ENCODE measurements at places on chromosomes 5 and 9. TPM values are rescaled to one million over a fixed set of nuclear protein-coding genes. Genes with fewer than 3 reads are reported as not detected.

- no peak for DNase-seq
Measured at GRCh38 chr9:16203729-16204573, 651.1 kb downstream of the CCDC171 start.

- no peak for DNase-seq
Measured at GRCh38 chr9:83936523-83936922, 15.3 kb upstream of the KIF27 start.

- no peak for DNase-seq
Measured at GRCh38 chr9:132369421-132369820, 14.6 kb upstream of the SETX start.

C5 gene
- total RNA-seq = 0.31 TPM

CCDC180 gene
- 7.1 TPM for total RNA-seq

- no peak for DNase-seq
Measured at GRCh38 chr5:10984021-10984715, 223.1 kb upstream of the DAP start.

HSD17B3 gene
- not detected for total RNA-seq

DNA sequence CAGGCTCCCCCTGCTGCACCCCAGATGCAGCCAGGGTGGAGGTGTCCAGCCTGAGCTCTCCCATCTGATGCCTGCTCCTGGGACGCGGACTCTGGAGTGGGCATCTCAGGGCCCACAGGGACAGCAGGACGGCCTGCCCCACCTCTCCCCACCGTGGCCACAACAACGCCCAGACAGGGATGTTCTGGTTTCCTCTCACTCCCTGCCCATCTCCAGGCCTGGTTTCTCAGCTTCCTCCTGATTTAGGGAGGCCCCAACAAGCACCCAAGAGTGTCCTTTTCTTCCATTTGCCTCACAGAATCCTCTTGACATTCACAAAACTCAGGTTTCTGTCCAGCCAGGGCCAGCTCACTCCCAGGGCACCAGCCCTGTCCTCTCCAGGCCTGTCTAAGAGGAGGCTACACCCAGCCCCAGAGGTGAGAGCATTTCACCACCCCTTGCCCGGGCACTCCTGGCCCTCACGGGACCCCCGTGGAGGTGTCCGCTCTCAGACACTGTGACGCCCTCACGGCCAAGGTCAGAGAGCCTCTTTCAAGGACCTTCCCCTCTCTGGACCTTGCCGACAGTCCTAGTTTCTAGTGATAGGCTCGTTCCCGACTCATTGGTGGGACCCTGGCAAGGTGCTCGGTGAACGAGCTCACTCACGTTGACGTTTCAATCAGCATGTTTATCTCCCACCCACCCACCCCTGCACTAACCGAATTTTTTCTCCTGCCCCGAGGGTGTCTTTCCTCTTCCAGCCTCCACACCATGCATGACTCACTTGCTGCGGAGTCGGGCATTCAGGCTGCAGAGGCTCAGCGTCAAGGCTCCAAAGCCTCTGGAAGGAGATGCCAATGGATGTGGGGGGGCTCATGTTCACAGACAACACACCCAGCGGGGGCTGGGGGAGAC is 62.0 kb upstream of the UNC5A start:
- DNase-seq = no peak

GRCh38 chr5:125251703-125252102 is 505.3 kb upstream of the ZNF608 start:
- no peak for DNase-seq

DNA sequence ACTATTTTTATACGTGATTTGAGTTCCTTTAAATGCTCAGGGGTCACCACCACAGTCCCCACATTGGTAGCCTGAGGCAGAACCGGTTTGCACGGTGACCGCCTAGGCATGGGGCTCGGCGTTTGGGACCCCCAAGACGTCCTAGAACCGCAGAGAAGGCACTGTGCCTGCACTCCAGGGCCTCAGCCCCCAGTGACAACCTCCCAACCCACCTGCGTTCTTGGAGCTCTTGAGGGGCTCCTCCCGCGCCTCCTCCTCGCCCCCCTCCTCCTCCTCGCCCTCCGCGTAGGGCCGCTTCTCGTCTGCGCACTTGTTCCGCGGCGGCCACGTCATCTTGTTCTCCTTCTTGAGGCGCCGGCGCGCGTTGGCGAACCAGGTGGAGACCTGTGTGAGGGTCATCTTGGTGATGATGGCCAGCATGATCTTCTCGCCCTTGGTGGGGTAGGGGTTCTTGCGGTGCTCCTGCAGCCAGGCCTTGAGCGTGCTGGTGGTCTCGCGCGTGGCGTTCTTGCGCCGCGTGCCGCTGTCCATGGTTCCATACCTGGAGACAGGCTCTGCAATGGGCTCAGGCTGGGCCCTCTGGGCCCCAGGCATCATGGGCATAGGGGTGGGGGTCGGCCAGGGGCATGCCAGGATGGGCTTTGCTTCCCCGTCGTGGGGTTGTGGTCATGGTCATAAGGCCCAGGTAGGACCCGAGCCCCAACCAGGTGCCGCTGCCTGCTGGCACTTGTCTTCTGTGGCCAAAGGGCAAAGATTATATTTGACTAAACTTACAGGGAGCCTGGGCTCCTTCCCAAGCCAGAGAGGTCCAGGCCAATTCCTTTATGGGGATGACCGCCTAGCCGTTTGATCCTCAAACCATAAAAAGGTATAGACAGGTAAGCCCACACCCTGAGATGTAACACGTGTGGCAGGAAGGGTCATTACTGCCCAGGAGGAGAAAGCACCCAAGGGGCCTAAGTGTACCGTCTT is 3.1 kb downstream of the IRX4 start:
- peak; percentile 38 for DNase-seq

DNA sequence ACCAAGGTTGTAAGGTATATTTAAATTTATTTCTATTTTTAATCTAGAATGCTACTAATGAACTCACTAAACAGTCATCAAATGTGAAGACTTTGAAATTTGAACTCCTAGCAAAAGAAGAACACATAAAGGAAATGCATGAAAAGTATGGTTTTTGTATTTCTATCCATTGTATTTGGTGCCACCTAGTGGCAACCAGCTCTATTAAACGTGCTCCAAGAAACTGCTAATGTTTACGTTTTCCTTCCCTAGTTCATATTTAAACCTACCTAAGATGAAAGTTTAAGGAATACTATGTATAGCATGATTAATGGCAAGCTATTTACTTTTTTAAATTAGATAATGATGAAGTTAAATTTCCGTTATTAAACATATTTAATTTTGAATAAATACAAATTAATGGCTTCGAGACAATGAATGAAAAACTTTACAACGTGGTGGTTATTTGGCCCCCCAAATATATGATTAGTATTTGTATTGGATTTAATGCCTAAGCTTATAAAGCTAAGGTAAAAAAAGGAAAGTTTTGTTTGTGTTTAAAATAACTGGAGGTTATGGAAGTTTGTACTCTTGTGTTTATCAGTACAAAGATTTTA is 115.9 kb upstream of the SH3GL2 start:
- peak; percentile 78 for DNase-seq

GRCh38 chr5:167280111-167280510 is 1011.3 kb upstream of the WWC1 start:
- no peak for DNase-seq

PCDHB4 gene
- total RNA-seq = 2.7 TPM

GRCh38 chr5:15992918-15993317 is 186.7 kb downstream of the MARCHF11 start:
- DNase-seq = no peak

GPBP1 gene
- 121 TPM for total RNA-seq

ADGRV1 gene
- 139 TPM for total RNA-seq

DNA sequence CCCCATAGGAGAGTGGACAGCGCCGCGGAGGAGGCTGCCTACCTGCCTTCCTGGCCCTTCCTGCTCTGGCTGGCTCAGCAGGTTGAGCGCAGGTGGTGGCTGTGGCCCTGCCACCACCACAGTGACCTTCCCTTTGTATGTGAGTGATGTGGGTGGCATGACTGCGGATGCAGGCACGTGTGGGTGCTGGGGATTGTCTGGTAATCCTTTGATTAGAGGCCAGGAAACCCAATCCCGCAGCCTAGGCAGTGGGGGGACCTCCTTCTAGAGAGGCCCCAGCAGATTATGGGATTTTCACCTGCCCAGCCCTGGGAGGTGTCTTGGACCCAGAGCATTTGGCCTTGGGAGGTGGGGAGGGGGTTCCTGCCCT is 16.5 kb downstream of the RXRA start:
- no peak for DNase-seq

DNA sequence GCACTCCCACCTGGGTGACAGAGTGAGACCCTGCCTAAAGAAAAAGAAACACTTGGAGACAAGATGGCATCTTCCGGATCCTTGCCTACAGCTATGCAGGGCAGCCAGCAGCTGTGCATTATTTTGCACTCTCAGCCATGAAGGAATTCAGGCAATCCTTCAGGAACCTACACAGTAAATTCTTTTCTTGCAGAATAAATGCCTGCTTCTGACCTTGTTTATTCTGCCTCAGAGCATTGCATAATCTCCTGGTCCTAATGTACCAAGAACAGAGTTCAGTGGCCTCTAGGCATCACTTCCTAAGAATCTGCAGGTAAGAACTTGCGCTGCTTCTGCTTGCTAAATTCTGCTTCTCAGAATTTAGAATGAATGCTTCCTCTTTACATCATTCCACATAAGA is 16.8 kb downstream of the GLDC start:
- no peak for DNase-seq

DNA sequence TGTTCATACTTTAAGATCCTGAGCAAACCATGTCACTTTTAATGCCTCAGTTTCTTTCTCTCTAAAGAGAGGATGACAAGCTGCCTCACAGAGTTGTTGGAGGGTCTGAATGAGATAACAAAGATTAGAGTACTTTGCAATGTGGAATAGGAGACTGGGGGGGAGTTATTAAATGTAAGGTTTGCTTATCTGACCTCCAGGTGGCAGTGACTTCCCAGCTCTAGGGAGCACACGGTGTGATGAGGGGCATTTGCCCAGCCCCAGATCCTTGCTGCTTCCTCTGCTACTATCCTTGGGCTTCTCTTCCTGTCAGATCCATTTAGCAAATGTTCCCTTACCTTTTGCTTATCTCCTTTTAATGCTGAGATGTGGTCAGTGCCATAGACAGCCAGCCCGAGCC is 30.7 kb downstream of the ENHO start:
- peak; percentile 49 for DNase-seq

DNA sequence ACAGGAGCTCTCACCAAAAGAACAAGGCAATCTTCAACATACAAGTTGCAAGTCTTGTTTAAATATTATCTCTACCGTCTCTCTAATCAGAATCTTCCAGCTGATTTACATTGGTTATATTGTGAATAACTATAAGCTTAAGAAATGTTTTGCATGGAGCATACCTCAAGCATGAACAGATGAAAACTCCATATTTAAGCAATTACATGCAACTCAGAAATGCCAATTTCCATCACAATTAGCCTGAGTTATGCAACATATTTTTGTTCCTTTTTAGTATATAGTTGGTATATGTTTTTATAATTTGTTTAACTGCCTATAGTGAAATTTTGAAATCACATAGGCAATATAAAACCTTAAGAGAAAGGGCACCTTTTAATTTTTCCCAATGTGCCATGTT is 142.5 kb downstream of the DENND1A start:
- no peak for DNase-seq

DNA sequence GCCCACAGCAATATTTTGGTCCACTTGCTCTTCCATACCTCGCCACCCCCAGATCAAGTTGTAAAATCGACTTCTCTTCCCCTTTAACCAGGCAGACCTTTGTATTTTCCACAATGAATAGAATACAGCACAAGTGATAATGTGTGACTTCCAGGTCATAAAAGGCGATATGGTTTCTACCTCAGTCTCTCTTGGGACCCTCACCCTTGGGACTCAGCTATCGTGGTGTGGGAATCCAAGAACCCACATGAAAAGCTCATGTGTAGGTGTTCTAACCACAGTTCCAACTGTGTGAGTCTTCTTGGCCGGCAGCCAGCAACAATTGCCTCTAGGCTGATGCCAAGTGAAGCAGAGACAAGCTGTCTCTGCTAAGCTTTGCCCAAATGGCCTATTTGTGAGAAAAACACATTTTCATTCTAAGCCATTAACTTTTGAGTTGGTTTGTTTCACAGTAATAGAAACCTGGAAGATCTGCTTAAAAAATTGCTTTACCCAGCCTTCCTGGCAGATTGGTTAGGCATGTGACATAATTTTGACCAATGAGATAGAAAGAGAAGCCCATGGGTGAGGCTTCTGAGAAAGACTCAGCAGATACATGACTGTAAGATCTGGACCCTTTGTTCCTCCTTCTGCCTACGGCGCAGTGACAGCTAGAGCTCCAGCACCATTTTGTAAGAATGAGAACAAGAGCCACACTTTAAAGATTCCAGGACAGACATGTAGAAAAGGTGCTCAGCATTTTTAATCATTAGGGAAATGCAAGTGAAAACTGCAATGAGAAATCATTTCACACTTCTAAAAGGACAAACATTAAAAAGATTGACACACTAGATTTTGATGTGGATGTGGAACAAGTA is 18.3 kb upstream of the MLLT3 start:
- DNase-seq = no peak

SLC25A48 gene
- total RNA-seq = 1.5 TPM

DNA sequence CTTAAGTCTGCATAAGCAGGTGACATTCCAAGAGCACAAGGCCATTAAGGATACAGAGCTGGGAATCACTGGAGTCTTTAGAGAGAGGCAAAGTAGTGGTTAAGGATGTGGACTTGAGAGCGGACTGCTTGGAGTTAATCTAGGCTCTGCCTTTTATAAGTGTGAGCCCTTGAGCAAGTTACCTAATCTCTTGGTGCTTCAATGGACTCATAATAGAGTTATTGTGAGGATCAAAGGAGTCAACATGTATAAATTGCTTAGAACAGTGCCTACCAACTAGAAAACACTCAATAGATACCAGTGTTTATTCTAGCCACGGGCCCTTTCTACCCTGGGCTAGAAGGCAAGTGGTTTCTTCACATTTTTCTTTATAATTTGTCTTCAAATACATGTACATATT is 819.4 kb downstream of the NR2F1-AS1 start:
- no peak for DNase-seq

DNA sequence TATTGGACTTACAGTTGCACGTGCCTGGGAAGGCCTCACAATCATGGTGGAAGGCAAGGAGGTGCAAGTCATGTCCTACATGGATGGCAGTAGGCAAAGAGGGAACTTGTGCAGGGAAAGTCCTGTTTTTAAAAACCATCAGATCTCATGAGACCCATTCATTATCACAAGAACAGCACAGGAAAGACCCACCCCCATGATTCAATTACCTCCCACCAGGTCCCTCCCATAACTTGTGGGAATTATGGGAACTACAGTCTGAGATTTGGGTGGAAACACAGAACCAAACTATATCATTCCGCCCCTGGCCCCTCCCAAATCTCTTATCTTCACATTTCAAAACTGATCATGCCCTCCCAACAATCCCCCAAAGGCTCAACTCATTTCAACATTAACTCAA is 75.6 kb downstream of the ZFAND5 start:
- DNase-seq = no peak

GRCh38 chr9:125810161-125810560 is 63.0 kb downstream of the PBX3 start:
- DNase-seq = no peak

- no peak for DNase-seq
Measured at GRCh38 chr5:173950829-173951228, 38.1 kb upstream of the C5orf47 start.

DNA sequence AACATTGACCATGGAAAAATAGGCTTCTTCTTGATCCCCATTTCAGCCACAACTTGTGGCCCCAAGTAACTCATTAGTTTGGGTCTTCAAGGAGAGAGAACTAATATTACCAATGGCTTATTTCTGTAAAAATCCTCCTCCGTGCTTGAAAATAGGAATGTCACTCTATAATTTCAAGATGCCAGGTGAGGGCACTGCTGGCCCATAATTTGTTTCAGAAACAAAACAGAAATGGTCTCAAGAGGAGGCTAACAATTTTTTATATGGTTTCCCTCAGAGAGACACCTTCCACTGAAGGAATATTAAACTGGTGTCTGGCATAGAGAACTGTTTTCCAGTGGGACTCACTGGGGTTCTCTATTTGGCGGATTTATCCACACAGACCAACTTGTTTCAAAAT is 437.0 kb upstream of the TRPC7 start:
- peak; percentile 41 for DNase-seq
